NCI-H1930 (cell line): ENCODE measurements at places on chromosomes 4 and X.

DNA sequence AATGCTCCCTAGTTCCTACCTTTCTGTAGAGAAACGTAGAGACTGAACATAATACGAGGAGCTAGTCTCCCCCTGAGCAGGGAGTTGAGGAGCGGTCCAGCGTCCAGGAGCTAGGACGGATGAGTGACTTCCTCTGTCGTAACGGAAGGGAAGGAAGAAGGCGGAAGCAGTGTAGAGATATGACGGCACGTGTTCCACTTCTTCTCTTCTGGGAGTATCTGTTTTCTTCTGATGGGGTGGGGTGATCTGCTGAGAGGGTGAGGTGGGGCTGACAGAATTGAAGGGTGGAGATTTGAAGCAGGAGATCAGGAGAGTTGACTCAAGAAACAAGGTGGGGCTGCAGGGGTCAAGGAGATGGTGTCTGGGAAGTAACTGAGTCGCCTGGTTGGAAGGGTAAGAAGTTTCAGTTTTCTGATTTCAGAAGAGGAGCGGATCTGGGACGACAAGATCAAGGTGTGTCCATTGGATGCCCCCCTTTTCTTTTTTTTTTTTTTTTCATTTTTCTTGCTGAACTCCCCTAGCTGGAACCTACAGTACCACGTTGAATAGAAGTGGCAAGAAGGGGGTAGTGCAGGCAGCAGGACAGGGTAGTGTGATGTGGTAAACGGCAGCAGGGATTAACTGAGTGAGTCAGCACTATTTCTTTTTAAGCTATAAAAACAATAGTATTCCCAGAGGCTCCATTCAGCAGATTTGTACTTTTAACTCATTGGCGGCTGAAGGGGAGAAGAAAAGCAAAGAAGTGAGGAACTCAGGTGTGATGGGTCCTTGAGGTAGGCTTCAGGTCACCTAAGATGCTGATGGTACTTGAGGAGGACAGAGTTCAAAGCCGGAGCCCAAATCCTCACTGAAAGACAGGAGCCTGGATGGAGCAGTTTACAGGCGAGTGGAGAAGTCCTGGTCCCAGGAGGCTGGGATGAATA, 50.8 kb upstream of the SETD7 start:
- no peak for DNase-seq

DNA sequence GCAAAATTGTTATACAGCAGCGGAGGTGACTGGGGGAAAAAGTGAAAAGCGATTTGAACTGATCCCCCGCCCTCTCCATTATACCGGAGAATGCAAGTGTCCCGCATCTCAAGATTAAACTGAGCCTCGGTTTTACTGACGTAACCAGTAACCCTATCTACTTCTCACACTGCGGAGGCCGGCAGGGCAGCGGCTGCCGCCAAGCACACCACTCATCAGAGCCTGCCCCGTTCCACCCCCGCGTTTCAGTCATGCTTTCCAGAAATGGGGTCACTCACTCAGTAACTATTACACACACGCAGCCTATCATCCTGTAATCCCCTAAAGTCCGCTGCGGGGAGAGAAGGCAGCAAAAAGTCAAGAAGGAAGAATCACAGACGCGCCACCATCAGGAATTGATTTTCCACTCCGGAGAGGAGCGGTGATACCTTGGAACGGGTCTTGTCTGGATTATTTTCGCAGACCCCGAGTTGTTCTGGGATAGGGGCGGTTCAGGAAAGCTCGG, 1.4 kb downstream of the RPS6KA3 start:
- no peak for DNase-seq

DNA sequence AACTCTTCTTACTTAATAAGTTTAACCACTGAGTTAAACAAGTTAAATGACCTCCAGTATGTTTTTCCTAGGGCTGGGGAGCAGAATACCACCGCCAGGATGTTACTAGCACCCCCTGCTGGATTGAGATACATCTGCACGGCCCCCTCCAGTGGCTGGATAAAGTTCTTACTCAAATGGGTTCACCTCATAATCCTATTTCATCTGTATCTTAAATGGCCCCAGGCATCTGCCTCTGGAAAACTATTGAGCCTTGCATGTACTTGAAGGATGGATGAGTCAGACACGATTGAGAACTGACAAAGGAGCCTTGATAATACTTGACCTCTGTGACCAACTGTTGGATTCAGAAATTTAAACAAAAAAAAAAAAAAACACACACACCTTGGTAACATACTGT, 61.5 kb upstream of the MMAA start:
- DNase-seq: no peak

GRCh38 chrX:13750812-13751211, 16.3 kb downstream of the OFD1 start:
- DNase-seq: no peak

DNA sequence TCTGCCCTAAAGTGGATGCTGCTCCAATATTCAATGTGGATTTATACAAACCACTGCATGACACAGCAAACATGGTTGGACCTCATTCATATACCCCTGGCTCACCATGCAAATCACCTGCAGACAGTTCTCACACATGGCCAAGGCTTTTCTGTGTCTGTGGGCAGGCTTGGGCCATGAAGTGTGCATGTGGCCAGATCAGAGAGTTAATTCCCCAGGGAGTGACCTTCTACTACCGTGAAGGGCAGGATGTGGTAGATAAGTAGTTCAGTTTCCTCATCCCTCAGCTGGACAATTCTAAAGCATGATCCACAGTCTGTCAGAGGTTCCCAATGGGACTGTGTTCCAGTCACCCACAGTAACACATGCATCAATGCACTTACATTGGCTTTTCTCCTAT, 24.6 kb upstream of the BCLAF3 start:
- DNase-seq: no peak

- DNase-seq: no peak
Measured at GRCh38 chr4:32778025-32778424, 2057.9 kb downstream of the PCDH7 start.

GRCh38 chr4:169957785-169958184, 68.4 kb downstream of the MFAP3L start:
- DNase-seq: no peak

DNA sequence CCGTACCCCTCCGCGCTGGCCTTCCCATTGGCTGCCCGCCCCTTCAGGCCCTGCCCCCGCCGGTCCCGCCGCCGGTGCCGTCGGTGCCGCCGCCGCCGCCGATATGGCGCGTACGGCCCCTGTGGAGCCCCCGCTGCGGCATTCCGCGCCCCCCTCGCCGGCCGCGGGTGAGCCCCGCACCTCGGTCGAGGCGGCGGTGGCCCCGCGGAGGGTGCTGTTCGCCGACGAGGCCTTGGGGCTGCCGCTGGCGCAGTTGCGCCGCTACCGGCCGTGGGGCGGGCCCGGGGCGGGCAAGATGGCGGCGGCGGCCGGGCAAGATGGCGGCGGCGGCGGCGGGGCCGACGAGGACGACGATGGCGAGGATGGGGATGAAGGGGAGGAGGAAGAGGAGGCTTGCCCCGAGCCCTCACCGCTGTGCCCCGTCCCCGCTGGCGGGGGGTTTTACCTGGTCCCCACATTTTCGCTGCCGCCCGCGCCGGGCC, at the start of gene PPP1R3F:
Gene PPP1R3F, plus strand, starts transcription at position 27 of the 482 bp plus-strand sequence. Its CDS starts 77 bp downstream, at position 104.
- DNase-seq: no peak

DNA sequence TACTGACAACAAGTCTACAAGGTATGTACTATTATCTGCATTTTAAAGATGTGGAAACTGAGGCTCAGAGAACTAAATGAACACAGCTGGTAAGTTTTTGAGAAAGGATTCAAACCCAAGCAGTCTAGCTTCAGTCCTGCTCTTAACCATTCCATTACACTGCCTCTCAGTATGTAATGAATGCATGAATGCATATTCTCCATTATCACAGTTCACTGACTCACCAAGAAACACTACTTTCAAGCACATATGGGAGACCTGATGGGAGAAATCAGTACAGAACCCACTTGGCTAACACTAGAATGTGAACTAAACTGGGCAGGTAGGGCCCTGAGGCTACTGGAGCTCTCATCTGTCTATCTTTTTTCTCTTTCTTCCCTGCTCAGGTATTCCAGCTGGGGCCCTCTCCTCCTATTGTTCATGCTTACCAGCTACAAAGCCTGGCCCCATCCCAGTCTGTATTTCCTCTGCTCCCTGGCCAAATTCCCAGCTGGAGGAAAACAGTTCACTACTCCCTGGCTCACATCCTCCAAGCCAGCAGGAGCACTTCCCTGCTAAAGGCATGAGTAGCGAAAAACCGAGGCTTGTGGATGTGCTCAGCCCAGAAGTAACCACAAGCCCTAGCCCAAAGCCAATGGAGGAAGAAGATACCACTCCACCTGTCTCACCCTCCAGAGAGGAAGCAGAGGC, 178.2 kb upstream of the ARHGEF9 start:
- DNase-seq: no peak

GRCh38 chr4:113969709-113970334, 9.6 kb downstream of the ARSJ start:
- DNase-seq: no peak

- DNase-seq: no peak
Measured at GRCh38 chr4:187171706-187172339, 448.2 kb upstream of the FAT1 start.

DNA sequence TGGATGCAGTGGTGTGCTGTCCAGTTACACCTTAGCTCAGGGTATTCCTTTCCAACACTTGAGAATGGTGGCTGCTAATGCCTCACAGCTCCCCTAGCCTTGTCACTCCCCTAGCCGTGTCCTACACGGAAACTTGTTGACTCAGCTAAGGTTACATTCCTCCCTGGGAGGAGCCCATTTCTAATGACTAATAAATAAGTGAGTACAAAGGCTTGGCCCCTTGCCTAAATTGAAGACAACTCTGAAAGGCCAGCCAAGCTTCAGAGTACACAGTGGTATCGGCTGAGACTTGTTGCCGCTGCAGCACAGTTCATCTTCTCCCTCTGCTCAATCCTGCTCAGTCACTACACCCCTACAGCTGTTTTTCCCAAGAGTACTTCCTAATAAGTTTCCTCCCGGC, 21.2 kb upstream of the SLC25A31 start:
- DNase-seq: no peak

GRCh38 chr4:53854991-53855568, 209.3 kb downstream of the CHIC2 start:
- DNase-seq: no peak

DNA sequence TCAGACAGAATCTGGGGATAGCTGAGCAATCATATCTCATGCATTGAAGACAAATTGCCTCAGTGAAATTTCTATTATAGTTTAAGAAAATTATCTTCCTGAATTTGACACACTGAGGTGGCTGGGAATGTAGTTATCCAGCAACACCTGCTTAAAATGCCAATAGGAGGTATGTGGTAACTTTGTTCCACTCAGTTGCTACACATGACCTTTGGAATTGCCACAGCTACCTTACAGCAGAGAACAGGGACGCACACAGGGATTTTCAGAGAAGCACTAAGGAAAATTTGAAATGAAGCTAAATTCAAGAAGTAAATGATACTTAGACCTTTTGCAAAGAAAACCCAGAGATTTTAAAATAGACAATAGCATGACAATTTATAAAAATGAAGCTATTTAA, 264.6 kb downstream of the IL1RAPL1 start:
- no peak for DNase-seq

DNA sequence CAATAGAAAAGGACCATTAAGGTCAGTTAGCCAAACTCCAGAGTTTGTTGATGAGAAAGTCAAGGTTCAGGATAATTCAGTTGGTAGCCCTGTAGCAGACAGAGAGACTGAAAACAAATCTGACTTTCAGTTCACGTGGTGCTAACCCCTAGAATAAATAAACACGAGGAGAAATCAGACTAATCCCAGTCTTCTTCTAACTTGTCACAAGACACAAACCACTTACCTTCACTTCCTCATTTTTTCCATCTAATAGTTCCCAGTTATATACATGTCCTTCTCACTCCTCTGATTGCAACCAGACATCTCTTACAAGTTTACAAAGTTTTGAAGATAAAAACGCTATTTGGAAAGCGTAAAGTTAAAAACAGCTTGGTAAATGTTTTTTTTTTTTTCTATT, 7.7 kb downstream of the TLR7 start:
- DNase-seq: no peak

- DNase-seq: no peak
Measured at GRCh38 chr4:55256787-55257186, 89.3 kb upstream of the SRD5A3 start.

- DNase-seq: peak; percentile 72
Measured at GRCh38 chrX:131747173-131747572, 203.3 kb downstream of the OR13H1 start.

DNA sequence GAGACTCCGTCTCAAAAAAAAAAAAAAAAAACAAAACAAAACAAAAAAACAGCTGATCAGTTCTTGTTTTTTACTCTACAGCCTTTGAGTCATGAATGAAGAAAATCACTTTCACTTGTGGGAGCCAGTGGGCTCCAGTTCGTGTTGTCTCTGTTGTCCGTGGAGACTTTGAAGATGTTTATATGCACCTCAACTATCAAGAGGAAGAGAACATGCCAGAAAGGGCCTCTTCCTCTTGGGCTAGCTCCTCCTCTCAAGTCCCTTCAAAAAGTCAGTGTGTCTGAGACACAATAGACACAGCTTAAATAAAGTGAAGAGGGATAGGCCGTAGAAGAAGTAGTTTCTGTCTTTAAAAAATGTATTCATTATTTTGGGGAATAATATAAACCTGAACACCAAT, 182.7 kb downstream of the KDR start:
- DNase-seq: no peak

DNA sequence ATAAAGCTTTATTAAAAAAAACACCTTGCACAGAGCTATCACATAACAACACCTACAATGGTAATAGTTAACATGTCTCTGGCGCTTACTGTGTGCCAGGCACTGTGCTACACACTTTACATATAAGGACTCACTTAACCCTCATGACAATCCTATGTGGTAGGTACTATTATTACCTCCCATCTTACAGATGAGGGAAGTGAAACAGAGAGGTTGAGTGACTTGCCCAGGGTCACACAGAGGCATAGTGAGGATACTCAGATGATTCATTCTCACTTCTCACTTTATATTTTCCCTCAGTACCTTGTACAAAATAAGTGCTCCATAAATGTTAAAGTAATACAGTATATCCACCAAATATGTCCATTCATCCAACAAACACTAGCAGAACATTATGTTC, 43.4 kb upstream of the IQSEC2 start:
- DNase-seq: no peak

- no peak for DNase-seq
Measured at GRCh38 chr4:48130100-48130499, 4.0 kb downstream of the TXK start.

- DNase-seq: no peak
Measured at GRCh38 chrX:25015486-25016360, at the start of gene ARX. Gene ARX, minus strand, starts transcription at chrX:25015965. Its CDS starts 228 bp downstream, at chrX:25015737.
